ENCODE measurements at places on chromosomes 7 and 10.

- no peak for DNase-seq
Measured at GRCh38 chr10:104297697-104298660, 29.0 kb downstream of the GSTO2 start.

GRCh38 chr10:121310151-121310711 is 288.0 kb downstream of the FGFR2 start:
- DNase-seq: no peak

- no peak for DNase-seq
Measured at GRCh38 chr7:78203042-78203720, 404.6 kb downstream of the PHTF2 start.

DNA sequence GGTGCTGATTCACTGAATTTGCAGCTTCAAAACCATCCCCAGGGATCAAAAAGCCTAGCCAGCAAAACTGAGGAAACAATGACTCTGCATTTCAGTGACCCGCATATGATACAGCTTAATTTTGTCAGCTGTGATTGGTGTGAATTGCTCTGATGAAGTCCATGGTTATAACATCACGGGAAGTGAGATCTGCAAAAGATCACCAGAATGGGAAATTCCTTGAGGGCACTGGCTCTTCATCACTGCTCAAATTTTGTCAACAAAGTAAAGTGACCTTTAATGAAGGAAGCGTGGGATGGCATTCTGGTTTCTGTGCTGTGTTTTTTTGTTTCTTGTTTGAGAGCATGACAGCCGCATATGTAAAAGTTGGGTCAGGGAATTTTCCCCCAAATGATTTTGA is 745.9 kb downstream of the GATA3 start:
- DNase-seq: no peak

GRCh38 chr10:50512743-50513416 is 110.9 kb downstream of the SGMS1 start:
- no peak for DNase-seq

- DNase-seq: peak; percentile 32
Measured at GRCh38 chr10:92544296-92544695, 29.6 kb downstream of the IDE start.

- no peak for DNase-seq
Measured at GRCh38 chr7:4245135-4245865, 436.8 kb upstream of the FOXK1 start.

GRCh38 chr7:28855538-28856217 is 102.5 kb downstream of the TRIL start:
- no peak for DNase-seq

GRCh38 chr10:43262397-43262901 is 4.4 kb downstream of the RASGEF1A start:
- DNase-seq: no peak

- DNase-seq: no peak
Measured at GRCh38 chr10:10897400-10897799, 120.3 kb upstream of the CELF2 start.

GRCh38 chr7:18228686-18229085 is 201.0 kb upstream of the PRPS1L1 start:
- no peak for DNase-seq

DNA sequence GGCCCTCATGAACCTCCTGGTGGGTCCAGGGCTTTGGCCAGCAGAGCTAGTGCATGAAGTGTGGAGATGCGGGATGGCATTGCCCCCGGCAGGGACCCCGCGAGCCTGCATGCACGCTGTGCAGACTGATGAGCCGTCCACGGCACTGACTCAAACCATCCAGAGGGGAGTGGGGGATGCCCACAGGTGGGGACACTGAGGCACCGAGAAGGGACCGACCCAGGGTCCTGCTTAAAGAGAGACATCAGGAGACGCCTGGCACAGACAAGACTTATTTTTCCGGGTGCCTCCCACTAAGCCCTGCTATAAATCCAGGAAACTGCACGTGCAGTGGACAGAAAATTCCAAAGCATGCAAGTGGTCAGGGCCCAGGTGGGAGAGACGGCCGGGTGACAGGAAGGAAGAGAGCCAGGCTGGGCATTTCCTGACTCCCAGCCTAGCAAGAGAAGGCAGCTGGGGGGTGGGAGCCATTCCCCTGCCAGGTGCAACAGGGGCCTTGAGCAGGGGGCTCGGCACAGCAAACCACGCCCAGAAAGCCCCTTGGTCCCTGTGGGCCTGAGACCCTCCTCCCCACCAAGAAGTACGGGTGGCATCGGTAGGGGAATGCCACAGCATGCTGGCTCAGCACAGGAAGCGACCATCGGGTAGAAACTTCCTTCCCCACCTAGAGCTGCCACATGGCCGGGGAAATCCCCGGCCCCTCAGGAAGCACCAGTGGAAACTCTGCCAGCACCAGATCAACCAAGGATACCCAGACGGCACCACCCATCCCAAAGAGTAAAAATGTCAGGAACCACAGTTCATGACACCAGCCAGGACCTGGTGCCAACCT is 91.5 kb downstream of the FOXL3 start:
- peak; percentile 69 for DNase-seq

DNA sequence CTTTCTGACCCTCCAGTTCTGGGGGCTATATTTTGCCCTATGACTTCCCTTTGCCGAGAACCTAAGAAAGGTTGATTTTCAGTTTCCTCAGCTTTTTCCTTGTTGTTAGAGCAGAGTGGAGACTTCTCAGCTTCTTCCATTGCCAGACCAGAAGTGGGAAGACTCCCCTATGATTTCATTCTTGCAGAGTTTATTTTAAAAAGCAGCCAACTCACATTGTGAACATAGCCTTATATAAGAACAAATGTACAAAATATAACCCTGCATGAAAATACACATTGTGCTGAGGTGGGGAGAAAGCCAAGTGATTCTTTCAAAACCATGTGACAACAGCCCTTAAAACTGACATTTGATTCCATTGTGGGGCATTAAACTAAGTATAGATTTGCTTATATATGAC is 33.8 kb upstream of the FZD8 start:
- DNase-seq: no peak

DNA sequence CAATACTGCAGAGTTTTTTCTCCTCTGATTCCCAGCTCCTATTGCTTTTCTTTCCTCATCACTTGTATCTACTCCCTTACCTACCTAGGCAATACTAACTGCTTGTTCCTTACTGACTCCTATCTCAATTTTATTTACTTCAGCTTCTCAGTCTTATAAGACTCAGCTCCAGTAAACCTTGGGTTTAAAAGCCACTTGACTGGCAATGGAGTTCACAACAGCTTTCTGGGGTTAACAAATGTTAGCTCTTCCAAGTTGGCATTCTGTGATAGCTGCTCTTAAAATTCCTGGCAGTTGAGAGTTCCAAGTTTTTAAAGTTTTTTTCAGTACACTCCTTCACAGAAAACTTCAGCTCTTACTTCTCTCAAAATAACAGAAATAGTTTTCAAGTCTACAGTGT is 14.2 kb downstream of the ATAD1 start:
- no peak for DNase-seq

GRCh38 chr10:76969366-76969948 is 668.2 kb downstream of the KCNMA1 start:
- DNase-seq: no peak

DNA sequence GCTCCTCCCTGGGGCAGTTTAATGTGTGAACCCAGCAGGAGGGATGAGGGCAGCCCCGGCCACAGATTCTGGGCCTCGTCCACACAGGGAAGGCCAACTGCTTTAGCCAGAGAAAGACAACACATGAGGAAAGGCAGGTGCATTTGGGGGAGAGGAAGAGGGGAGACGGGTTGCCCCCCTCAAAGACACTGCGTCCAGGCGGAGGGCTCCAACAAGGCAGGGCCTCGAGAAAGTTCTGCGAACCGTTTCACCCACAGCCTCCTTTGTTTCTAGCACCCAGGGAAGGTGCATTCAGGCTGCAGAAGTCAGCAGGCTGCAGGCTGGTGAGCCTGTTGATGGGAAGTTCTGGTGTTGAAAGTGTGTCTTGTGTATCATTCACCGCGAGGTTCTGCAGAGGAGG is 10.1 kb downstream of the FOXL3 start:
- DNase-seq: no peak

DNA sequence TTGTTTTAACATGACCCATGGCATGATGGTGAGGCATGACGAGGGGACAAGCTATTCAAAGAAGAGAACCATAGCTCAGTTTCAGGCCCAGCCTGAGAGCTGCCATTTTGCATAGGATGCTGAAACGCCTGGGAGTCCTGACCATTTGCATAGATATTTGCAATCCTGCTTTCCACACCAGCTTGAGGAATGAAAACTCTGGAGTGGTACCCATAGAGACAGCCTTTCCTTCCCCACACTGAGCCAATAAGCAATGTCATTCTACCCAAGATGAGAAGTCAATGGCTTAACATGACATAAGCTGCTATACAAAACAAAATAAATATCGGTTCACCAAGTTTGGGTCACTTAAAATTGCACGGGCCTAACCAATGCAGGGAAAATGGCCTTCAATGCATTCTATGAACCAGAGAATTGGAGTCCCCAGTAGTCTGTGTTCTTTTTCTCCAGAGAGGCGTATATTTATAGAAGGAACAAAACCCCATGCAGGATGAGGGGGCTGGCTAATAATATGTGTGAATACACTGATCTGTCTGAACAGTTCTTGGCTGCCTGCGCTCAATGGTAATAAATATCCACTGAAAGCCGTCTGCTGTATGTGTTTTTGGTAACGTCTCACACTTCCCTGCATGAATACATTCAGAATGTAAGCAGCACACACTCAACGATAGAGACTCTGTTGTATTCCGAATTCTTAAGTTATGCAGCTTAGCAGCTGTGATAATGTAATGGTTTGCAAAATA is 329.3 kb downstream of the FRMD4A start:
- DNase-seq: no peak

GRCh38 chr10:58892031-58892531 is 284.4 kb upstream of the PHYHIPL start:
- DNase-seq: no peak

DNA sequence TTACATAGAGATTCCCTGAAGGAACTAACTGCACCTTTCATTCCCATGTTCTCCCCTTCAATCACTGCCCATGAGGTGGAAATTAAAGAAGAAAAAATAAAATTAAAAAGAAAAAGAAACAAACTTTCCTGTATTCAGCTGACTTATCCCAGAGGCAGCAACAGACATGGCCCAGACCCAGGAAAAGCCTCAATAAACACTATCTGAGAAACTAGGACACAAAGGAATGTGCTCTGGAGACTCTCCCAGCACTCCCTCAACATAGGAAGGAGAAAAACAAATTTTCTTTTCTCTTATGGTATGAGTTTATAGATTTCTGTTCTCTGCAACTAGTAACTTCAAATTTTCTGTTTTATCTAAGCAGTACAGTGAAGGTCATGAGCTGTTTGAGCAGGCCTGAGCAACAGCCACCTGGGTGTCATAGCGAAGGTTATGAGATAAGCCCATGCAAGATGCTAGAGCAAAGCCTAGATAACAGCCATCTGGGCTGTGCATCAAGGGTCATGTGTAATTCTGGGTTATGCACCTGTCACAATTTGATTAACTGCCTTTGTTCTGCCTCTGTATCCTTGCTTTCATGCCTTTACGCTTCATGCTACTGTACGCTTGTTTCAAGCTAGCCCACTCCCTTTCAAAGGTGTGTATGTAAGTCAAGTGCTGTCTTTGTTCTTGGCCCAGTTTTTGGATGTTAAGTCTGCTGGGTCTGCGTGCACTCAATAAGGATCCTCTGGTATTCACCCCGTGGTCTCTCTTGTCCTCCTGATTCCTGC is 11.0 kb upstream of the OR6B1 start:
- no peak for DNase-seq

- DNase-seq: no peak
Measured at GRCh38 chr7:121871188-121871587, 1.8 kb upstream of the PTPRZ1 start.

DNA sequence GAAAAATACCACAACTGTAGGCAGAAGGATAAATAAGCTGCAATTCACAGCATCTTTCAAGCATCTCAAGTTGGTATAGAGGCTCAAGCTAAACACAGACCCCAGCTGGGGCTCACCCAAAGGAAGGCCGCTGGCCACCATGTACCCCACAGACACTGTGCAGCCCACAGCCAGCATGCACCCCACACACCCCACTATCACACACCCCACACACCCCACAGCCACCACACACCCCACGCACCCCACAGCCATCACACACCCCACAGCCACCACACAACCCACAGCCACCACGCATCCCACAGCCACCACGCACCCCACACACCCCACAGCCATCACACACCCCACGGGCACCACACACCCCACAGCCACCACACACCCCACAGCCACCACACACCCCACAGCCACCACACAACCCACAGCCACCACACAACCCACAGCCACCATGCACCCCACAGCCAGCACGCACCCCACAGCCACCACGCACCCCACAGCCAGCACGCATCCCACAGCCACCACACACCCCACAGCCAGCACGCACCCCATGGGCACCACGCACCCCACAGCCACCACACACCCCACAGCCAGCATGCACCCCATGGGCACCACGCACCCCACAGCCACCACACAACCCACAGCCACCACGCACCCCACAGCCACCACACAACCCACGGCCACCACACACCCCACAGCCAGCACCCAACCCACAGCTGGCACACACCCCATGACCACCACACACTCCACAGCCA is 214.7 kb downstream of the DNAJB6 start:
- DNase-seq: no peak

DNA sequence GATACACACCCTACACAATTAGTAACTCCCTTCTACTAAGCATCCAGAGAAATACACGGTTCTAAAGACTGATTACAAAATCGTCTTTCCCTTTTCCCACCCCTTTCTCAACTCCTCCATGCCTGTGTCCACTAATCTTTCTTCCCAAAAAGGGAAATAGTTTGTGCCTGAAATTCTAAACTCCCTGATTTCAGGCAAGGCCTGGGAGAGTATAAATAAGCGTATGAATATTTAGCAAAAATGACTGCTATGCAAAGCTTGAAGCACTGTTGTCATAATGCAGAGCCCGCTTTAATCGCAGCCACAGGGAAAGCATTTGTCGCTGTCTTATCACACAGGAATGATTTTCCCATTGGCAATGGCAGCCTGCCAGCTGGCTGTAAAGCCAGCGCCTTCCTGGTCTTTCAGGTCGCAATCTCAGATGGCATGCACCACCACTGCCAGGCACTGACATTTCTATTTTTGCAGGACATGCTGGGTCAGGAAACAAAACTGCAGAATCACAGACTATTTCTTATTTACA is 142.9 kb upstream of the PCGF5 start:
- no peak for DNase-seq

DNA sequence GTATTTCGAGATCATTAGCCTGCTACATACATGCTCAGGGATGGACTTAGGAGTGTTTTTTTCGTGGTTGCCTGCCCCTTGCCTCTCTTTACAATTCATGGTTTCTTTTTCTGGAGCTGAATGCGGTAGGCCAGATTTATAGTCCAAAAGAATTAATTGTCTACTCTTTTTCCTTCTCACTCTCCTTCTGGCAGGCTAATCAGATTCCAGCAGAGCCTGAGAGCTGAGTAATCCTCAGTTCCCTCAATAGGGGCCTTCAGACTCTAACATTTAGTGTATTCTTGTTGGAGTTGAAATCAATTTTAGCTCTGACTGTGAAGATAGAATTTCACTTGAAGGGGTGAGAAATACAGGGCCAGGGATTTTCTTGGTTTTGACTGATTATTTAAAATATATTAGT is 16.4 kb downstream of the SORCS3 start:
- DNase-seq: no peak

DNA sequence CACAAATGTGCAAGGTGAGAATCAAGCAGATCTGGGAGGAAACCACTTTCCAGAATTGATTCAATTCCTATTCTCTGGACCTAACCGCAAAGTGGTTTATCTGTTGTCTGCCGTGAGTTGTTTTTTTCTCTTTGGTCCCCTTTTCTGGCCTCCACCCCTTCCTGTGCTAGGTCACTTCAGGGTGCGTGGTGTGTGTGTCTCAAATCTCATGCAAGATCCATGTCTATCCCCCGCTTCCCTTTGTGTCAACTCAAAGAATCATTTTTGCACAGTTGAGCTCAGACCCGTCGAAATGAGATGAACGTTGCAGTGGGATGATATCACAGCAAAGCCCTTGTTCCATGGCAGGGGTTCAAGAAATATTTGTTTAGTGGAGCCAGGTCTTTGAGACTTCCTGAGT is 184.5 kb downstream of the GATA3 start:
- no peak for DNase-seq

Data from hematopoietic multipotent progenitor cell (in vitro differentiated cells).